WTC11 (cell line): ENCODE measurements at places on chromosomes 16 and 17. TPM values are rescaled to one million over a fixed set of nuclear protein-coding genes. Genes with fewer than 3 reads are reported as not detected.
A peak's percentile ranks its signal among the peaks of the same experiment; 100 is the strongest.

GRCh38 chr17:79776376-79777119 is 1.4 kb upstream of the CBX2 start:
- no peak for DNase-seq
- peaks cover 21% of the 10 kb centered on the region for H3K36me3 ChIP-seq
- peak overlapping the region; percentile 93 for H3K27ac ChIP-seq
- H3K4me1 ChIP-seq: peaks cover 54% of the 10 kb centered on the region
- peak overlapping the region; percentile 64 for H3K4me3 ChIP-seq
- H3K27me3 ChIP-seq: peaks cover 15% of the 10 kb centered on the region

- peaks cover 4% of the 10 kb centered on the region for H3K27me3 ChIP-seq
- no peak overlapping the region for H3K27ac ChIP-seq
- no peaks in the 10 kb centered on the region for H3K4me1 ChIP-seq
- no peak overlapping the region for H3K4me3 ChIP-seq
- H3K36me3 ChIP-seq: peaks cover 4% of the 10 kb centered on the region
Observed at GRCh38 chr16:50059111-50059510, 6.7 kb upstream of the HEATR3 start.

The LYRM9 gene
- 3.6 to 4.1 TPM (median 3.8 TPM) in 3 replicates for total RNA-seq

DNA sequence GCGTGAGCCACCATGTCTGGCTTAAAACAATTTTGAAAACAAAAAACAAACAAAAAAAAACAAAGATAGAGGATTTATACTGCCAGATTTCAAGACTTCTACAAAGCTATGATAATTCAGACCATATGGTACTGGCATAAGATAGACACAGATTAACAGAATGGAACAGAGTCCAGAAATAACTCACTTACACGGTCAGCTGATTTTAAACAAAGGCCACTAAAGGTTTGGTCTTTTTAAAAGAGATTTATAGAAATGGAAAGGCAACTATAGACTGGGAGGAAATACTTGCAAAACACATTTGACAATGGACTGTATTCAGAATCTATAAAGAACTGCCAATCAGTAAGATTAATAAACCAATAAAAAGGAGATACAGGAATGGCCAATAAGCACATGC is 48.6 kb upstream of the MNT start:
- H3K27me3 ChIP-seq: no peaks in the 10 kb centered on the region
- no peak overlapping the region for H3K27ac ChIP-seq
- no peak for DNase-seq
- H3K36me3 ChIP-seq: peaks cover 27% of the 10 kb centered on the region
- peaks cover 6% of the 10 kb centered on the region; the same call in 1 of the 2 replicates for H3K4me1 ChIP-seq

The CLDN7 gene
- 131 to 136 TPM (median 136 TPM) in 3 replicates for total RNA-seq

GRCh38 chr16:56888806-56889205 is 23.8 kb downstream of the SLC12A3 start:
- no peak for DNase-seq
- H3K27me3 ChIP-seq: no peaks in the 10 kb centered on the region; the same call in 1 of the 2 replicates
- peaks cover 12% of the 10 kb centered on the region for H3K36me3 ChIP-seq
- no peak overlapping the region for H3K27ac ChIP-seq
- no peaks in the 10 kb centered on the region for H3K4me1 ChIP-seq

DNA sequence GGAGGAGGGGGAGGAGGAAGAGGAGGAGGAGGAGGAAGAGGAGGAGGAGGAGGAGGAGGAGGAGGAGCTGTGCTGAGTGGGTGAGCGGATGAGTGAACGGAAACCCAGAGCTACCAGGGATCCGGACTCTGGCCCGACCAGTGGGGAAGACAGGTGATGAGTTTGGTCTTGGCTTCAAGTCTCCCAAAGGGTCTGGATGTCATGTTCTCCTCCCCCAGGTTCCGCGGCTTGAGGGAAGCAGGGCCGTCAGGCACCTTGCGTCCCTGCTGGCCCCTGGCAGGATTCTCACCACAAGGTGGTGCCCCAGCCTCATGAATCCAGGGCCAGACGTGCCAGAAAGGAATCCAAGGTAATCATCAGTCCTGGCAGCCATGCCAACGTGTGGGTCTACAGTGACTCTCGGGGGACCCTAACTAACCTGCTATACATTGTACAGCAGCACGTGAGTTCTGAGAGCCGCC is 13.5 kb upstream of the ABAT start:
- H3K4me1 ChIP-seq: peaks cover 13% of the 10 kb centered on the region
- no peak overlapping the region for H3K27ac ChIP-seq
- DNase-seq: peak; percentile 76
- no peaks in the 10 kb centered on the region; the same call in none of the 2 replicates for H3K27me3 ChIP-seq
- H3K36me3 ChIP-seq: no peaks in the 10 kb centered on the region

The IRX5 gene
- total RNA-seq: 0.35 to 0.48 TPM (median 0.44 TPM) in 3 replicates

DNA sequence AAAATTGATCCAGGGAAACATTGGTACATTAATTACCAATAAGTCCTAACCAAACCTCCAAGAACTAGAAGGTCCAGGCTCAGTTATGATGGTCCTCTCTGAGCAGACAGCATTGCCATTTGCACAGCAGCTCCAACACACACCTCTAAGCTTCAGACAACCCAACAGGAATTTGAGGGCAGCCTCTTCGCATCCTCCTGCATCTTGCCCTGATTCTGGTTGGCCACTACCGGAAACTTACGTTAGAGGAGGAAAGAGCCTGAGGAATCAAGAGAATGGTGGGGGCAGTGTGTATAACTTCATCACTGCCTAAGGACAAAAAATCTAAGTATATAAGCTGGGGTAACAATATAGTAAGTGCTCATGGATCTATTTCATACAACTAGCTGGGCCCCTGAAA is 15.7 kb downstream of the FAM117A start:
- no peaks in the 10 kb centered on the region for H3K27me3 ChIP-seq
- no peak overlapping the region for H3K4me3 ChIP-seq
- no peak overlapping the region for H3K27ac ChIP-seq
- no peak for DNase-seq
- no peaks in the 10 kb centered on the region for H3K36me3 ChIP-seq
- H3K4me1 ChIP-seq: peaks cover 21% of the 10 kb centered on the region

The SCGB1C2 gene
- not detected in 3 replicates for total RNA-seq

DNA sequence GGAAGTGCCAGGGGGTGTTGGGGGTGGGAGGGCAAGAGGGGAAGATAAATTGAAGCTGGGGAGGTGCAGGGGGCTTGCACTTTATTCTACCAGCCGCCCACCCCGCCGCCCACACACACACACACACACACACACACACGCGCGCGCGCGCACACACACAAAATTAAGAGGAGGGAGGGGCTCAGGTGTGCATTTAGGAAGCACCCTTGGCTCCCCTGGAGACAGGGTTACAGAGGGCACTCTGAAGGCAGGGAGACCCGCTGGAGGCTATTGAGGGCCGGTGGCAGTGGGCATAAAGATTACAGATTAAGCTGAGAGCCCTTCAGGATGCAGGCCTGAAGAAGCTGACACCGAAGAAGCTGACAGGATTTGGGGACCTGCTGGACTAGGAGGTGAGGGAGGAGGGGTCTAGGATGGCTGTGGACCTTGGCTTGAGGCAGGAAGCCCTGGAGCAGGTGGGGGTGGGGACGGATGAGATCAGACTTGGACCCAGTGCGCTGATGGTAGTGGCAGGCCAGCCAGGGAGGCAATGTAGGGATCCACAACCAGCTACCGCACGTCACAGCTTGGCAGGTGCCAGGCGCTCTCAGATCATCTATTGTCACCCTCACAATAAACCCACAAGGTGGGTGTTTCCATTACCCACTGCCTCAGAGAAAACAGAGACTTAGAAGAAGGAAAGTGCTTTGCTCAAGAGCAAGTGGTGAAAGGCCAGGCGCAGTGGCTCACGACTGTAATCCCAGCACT is 772 bp upstream of the SAMD14 start:
- H3K4me1 ChIP-seq: peaks cover 51% of the 10 kb centered on the region
- H3K4me3 ChIP-seq: peak overlapping the region; percentile 69
- H3K36me3 ChIP-seq: no peaks in the 10 kb centered on the region
- no peak for DNase-seq
- peaks cover 26% of the 10 kb centered on the region for H3K27me3 ChIP-seq

The ARSG gene
- 6.9 to 7.9 TPM (median 7.5 TPM) in 3 replicates for total RNA-seq

The DNASE1 gene
- 13.5 to 15.7 TPM (median 13.9 TPM) in 3 replicates for total RNA-seq

- no peak overlapping the region for H3K27ac ChIP-seq
- no peak overlapping the region for H3K4me3 ChIP-seq
- H3K27me3 ChIP-seq: no peaks in the 10 kb centered on the region; the same call in 1 of the 2 replicates
- peaks cover 43% of the 10 kb centered on the region for H3K4me1 ChIP-seq
- peaks cover 41% of the 10 kb centered on the region for H3K36me3 ChIP-seq
Observed at GRCh38 chr16:53078247-53078646, 23.5 kb downstream of the CHD9 start.

- no peaks in the 10 kb centered on the region for H3K36me3 ChIP-seq
- no peaks in the 10 kb centered on the region for H3K27me3 ChIP-seq
- no peak for DNase-seq
- no peak overlapping the region for H3K27ac ChIP-seq
- H3K4me1 ChIP-seq: peaks cover 18% of the 10 kb centered on the region
- H3K4me3 ChIP-seq: no peak overlapping the region
Observed at GRCh38 chr17:81097943-81098308, 63.0 kb downstream of the BAIAP2 start.

GRCh38 chr17:30570596-30571265 is 93.5 kb downstream of the GOSR1 start:
- H3K27ac ChIP-seq: no peak overlapping the region
- H3K4me1 ChIP-seq: peaks cover 17% of the 10 kb centered on the region
- H3K27me3 ChIP-seq: peaks cover 3% of the 10 kb centered on the region; the same call in 1 of the 2 replicates
- no peak for DNase-seq
- H3K4me3 ChIP-seq: no peak overlapping the region

- no peaks in the 10 kb centered on the region for H3K36me3 ChIP-seq
- no peak overlapping the region for H3K27ac ChIP-seq
- DNase-seq: no peak
- H3K4me3 ChIP-seq: no peak overlapping the region
- H3K4me1 ChIP-seq: no peaks in the 10 kb centered on the region
Observed at GRCh38 chr16:77171745-77172635, 19.0 kb upstream of the MON1B start.

The ABCC6 gene
- 1.3 to 2.0 TPM (median 1.8 TPM) in 3 replicates for total RNA-seq

- peaks cover 19% of the 10 kb centered on the region for H3K4me1 ChIP-seq
- no peaks in the 10 kb centered on the region for H3K36me3 ChIP-seq
- DNase-seq: no peak
- no peak overlapping the region for H3K27ac ChIP-seq
- H3K4me3 ChIP-seq: no peak overlapping the region
Observed at GRCh38 chr17:50474523-50474922, 4.1 kb upstream of the RSAD1 start.

- no peak for DNase-seq
- peaks cover 12% of the 10 kb centered on the region; the same call in 1 of the 2 replicates for H3K4me1 ChIP-seq
- H3K36me3 ChIP-seq: no peaks in the 10 kb centered on the region; the same call in 1 of the 2 replicates
- peak overlapping the region; percentile 34; the same call in 1 of the 2 replicates for H3K27ac ChIP-seq
Observed at GRCh38 chr17:19301274-19301951, 61.1 kb downstream of the B9D1 start.

- H3K36me3 ChIP-seq: no peaks in the 10 kb centered on the region
- H3K4me1 ChIP-seq: no peaks in the 10 kb centered on the region
- H3K4me3 ChIP-seq: no peak overlapping the region
- no peak for DNase-seq
Observed at GRCh38 chr16:66293207-66293735, 73.2 kb upstream of the CDH5 start.

The ELMO3 gene
- 13.6 to 15.6 TPM (median 15.3 TPM) in 3 replicates for total RNA-seq

DNA sequence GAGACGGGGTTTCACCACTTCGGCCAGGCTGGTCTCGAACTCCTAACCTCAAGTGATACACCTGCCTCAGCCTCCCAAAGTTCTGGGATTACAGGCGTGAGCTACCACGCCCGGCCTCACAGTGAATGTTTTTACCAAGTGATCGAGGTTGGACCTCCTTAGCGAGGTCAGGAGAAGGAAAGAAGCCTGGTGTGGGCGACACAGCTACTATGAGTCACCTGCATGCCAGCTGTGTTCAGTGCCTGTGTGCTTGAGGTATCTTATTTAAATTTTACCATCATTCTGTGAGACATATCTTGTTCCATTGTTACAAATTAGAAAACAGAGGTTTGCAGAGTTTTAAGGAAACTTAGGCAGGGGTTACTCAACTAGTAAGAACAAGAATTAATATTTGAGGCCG is 174.8 kb upstream of the DYNLRB2 start:
- no peak overlapping the region for H3K4me3 ChIP-seq
- no peaks in the 10 kb centered on the region for H3K27me3 ChIP-seq
- H3K4me1 ChIP-seq: peaks cover 6% of the 10 kb centered on the region; the same call in 1 of the 2 replicates
- H3K27ac ChIP-seq: no peak overlapping the region

- peaks cover 15% of the 10 kb centered on the region for H3K36me3 ChIP-seq
- H3K27me3 ChIP-seq: peaks cover 4% of the 10 kb centered on the region; the same call in 1 of the 2 replicates
- DNase-seq: no peak
- peaks cover 36% of the 10 kb centered on the region for H3K4me1 ChIP-seq
Observed at GRCh38 chr17:15119968-15120367, 145.2 kb downstream of the PMP22 start.

DNA sequence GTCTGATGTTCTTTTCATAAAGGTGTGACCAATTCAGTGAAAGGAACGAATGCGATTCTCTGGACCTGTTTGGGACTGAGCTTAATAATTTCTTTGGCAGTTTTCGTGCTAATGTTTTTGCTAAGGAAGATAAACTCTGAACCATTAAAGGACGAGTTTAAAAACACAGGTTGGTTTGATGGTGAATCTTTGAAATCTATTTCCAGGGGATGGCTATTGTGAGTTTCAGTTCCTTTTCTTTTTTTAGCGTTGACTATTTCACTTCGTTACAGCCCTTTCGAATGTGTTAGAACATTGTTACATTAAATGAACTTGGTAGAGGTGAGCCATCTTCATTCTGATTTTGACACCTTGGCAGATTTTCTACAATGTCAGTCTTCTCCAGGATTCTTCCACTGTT is 1.2 kb downstream of the TNFRSF17 start:
- no peaks in the 10 kb centered on the region for H3K27me3 ChIP-seq
- no peak overlapping the region for H3K27ac ChIP-seq
- no peaks in the 10 kb centered on the region for H3K36me3 ChIP-seq
- DNase-seq: no peak
- H3K4me1 ChIP-seq: no peaks in the 10 kb centered on the region
- no peak overlapping the region for H3K4me3 ChIP-seq

DNA sequence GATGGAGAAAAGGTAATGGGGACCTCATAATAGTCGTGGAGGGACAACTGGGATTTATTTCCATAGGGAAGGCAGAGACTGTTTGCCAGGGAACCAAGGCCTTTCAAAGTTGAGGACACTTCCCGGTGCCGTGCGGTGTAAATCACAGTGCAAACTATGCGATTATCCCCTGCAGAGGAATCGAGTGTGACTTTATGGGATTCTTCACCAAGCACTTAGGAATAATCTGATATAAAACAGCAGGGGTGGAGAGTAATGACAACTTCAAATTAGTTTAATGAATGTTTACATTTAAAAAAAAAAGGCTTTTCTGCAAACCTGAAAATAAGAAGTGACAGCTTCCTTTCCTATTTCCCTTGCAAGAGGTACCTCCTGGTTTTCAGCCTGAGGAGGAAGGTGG is 538.2 kb downstream of the MAF start:
- H3K4me3 ChIP-seq: no peak overlapping the region
- H3K27ac ChIP-seq: no peak overlapping the region
- H3K36me3 ChIP-seq: no peaks in the 10 kb centered on the region

GRCh38 chr17:72506773-72507172 is 386.0 kb downstream of the SOX9 start:
- H3K27ac ChIP-seq: no peak overlapping the region
- H3K4me3 ChIP-seq: no peak overlapping the region
- no peak for DNase-seq
- H3K27me3 ChIP-seq: no peaks in the 10 kb centered on the region

GRCh38 chr16:4865231-4865860 is 18.1 kb downstream of the UBN1 start:
- H3K27me3 ChIP-seq: no peaks in the 10 kb centered on the region
- H3K27ac ChIP-seq: no peak overlapping the region; the same call in 1 of the 2 replicates
- H3K4me3 ChIP-seq: no peak overlapping the region
- H3K4me1 ChIP-seq: no peaks in the 10 kb centered on the region
- H3K36me3 ChIP-seq: peaks cover 41% of the 10 kb centered on the region

- peak; percentile 77 for DNase-seq
- peaks cover 21% of the 10 kb centered on the region for H3K4me1 ChIP-seq
- H3K4me3 ChIP-seq: no peak overlapping the region
- peaks cover 48% of the 10 kb centered on the region for H3K27me3 ChIP-seq
- peaks cover 18% of the 10 kb centered on the region for H3K36me3 ChIP-seq
- no peak overlapping the region for H3K27ac ChIP-seq
Observed at GRCh38 chr16:25950586-25951281, 259.0 kb downstream of the HS3ST4 start.
